ENCODE measurements at places on chromosomes 7 and 10.
A peak's percentile ranks its signal among the peaks of the same experiment; 100 is the strongest.

DNA sequence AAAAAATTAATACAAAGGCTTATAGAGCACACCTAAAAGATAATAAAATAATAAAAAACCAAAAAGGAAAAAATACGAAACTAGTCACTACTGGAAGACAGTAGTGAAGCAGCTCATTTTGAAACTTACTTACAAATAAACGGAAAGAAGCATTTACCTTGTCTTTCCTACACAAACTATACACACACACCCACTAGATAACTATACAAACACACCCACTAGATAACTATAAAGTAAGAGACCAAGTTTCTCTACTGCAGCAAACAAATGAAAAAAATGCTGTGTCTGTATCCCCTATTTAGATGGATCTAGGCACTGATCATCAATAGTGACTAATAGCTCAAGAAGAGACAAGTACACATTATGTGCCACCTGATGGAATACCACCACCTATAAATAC lies 49.2 kb downstream of the KIF5B start:
- DNase-seq: no peak

GRCh38 chr7:15046861-15047260 lies 144.3 kb upstream of the DGKB start:
- DNase-seq: no peak

DNA sequence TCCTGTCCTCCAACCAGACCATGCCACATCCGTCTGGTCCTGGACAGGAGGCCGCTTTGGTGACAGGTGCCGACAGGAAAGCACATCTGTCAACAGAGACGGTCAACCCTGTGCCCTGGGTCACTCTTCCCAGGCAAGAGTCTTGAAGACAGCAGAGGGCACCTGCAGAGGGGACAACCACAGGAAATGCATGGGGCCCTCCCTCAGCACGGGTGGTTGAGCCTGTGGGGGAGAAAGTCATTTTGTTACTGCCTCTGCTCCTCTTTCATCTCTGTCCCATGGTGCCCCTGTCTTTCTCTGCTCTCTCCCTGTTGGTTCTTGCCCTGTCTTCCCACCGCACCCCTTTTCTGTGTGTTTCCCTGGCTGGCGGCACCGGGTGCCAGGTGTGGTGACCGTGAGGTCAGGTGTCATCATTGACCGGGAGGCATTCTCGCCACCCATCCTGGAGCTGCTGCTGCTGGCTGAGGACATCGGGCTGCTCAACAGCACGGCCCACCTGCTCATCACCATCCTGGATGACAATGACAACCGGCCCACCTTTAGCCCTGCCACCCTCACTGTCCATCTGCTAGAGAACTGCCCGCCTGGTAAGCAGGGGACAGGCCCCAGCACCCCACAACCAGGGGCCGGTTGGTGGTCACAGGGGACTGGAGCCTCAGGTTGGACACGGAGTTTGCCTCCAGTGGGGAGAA lies 17.6 kb upstream of the VSIR start:
- DNase-seq: no peak

DNA sequence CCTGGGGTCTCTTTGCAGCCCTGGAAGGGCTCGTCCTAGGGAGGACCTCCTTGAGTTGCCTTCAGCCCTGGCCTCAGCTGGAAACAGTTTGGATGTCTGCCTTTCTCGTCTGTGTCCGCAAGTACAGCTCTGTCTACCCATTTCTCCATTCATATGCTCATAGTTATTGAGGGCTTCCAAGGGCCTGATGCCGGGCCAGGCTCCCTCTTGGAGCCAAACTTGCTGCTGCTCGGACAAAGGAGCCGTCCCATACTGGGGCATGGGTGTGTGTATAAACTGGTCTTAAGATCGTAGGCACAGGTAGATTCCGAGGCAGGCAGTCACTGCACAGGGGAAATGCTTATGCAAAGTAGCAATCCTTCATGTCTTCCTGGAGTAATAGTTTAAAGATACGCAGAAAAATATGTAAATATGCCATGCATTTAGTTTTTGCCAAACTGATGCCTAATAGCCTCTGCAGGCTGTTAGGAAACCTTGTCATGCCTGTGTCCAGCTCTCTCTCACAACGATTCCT lies 117.0 kb upstream of the BTBD16 start:
- DNase-seq: no peak

GRCh38 chr10:129709627-129710509 lies 242.8 kb downstream of the MGMT start:
- peak; percentile 11 for DNase-seq

DNA sequence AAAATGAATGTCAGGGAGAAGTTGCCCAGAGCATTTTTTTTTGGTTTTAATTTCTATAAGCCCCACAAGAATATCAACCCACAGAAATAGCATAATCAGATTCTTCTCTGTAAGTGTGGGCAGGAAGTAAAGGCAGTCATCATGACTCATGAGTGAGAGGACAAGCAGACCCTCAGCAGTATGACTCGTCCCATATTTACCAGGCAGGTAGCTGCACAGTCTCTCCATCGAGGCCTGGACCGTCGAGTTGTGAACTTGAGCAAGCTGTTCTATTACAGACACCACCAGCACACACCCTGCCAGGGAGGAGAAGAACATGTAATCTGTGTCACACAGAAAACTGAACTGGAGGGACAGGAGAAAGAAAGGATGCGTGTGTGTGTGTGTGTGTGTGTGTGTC lies 37.8 kb downstream of the AOAH start:
- DNase-seq: no peak

- DNase-seq: no peak
Measured at GRCh38 chr7:28661826-28662595, 249.7 kb downstream of the CREB5 start.

- no peak for DNase-seq
Measured at GRCh38 chr10:36313142-36313541, 671.0 kb upstream of the FZD8 start.

- no peak for DNase-seq
Measured at GRCh38 chr10:64211466-64211865, 690.3 kb downstream of the REEP3 start.

DNA sequence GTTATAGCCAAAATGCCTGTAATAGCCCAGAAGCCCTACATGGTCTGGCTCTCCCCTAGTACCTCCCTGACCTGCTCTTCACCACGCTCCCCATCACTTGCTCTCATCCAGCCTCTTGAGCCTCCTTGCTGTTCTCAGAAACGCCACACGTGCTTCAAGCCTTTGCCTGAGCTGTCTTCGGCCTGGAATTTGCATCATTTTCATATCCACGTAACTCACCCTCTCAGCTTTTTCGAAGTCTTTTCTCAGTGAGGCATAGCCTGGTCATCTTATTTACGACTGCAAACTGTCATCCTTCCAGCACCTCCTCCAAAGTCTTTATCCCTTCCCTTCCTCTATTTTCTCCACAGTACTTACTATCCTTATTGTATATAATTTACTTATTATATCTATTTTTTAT lies 151.0 kb upstream of the AHR start:
- no peak for DNase-seq

- DNase-seq: no peak
Measured at GRCh38 chr10:121952226-121952625, 22.8 kb downstream of the NSMCE4A start.

DNA sequence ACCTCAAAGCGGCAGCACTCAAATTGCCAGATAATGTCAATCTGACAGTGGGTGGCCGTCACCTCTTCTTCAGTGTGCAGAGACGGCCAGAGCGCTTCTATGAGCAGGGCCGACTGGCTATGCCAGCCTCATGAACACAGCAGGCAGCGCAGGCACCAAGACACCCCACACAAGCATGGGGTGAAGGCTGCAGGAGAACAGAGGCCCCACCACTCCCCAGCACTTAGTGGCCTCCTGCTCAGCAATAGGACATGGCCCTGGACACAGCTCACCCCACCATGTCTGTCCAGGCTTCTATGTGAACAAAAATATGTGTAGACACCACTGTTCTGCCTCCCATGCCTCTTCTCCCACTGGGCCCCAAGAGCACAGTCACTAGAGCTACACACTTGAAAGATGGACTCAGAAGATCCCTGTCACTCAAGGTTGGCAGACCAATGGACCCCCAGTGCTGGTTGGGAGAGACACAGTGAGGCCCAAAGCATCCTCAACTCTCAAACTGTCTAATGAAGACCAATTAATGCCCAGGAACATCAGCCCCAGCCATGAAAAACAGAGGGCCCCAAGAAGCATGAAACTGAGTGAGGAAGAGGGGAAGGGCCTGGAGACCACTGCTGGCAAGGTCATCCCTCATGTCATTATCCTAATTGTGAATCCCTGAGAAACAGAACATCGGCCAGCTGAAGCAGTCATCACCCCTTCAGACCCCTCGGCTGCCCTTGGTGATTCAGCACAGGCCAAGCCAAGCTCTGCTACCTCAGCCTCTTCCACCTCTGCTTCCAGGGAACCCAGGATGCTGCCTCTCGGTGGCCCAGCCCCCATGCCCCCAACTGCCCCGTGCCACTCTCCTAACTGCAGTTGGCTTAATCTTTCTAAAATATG lies 77.7 kb downstream of the GRID1 start:
- no peak for DNase-seq

GRCh38 chr7:140230861-140231770 lies 54.3 kb upstream of the KDM7A start:
- DNase-seq: peak; percentile 97
